ENCODE measurements at places on chromosomes 2 and 18.
A peak's percentile ranks its signal among the peaks of the same experiment; 100 is the strongest.

- no peak for DNase-seq
These were observed 71.1 kb downstream of the MGAT5 start for GRCh38 chr2:134324947-134325346.

DNA sequence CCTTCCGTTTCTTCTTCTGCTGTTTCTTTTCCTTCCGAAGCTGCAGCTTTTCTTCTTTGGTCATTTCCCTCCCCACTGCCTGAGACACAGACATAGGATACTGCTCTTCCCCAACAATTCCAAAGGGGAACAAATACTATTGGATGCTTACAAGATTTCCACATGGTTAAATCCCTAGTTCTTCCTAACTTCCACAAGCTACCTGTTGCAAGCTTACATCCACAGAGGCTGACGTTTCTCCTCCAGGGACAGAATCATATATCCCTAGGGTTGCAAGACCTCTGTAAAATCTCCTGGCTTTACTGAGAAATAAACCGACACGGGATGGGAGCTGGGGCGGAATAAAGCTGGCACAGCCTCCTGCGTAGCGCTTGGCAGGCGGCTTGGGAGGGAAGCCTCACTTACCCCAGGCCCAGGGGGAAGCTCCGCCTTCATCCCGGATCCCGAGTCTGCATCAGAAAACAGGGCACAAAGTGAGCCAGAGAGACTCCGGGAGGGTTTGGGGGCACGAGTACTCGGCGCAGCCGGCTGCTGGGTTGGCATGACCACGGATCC is 590 bp downstream of the EIF2B4 start:
- no peak for DNase-seq

DNA sequence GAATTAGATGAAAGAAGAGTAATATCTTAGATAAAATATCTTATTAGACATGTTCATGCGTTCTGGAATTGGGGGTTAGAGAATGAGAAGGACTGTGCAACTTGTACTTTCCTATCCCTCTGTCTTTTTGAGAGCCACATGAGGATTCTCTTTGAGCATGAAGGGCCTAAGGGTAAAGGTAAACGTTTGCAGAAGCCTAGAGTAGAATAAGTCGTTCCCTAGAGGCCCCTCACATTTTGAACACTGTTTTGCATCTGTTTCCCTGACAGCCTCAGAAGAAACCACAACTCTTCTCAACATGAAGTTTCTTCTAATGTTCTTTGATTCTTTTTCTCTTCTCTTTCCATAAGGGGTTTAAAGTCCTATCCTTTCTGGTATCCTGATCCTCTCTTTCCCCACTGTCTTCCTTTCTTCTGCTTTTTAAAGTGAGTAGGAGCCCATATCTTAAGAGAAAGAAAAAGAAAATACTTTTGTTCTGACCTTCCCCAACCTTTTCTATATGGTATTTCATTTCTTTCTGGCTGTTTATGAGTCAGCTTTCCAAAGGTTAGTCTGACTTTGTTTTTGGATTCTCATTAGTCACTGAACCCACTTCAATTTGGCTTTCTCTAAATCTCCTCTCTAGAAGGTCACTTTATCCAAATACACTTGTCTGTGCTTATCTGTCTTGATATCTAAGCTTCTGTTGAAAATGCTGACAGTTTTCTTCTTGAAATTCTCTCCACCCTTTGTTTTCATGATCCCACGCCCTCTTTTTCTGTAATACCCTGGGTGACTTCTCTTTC is 34.8 kb downstream of the PPP1R1C start:
- DNase-seq: no peak

DNA sequence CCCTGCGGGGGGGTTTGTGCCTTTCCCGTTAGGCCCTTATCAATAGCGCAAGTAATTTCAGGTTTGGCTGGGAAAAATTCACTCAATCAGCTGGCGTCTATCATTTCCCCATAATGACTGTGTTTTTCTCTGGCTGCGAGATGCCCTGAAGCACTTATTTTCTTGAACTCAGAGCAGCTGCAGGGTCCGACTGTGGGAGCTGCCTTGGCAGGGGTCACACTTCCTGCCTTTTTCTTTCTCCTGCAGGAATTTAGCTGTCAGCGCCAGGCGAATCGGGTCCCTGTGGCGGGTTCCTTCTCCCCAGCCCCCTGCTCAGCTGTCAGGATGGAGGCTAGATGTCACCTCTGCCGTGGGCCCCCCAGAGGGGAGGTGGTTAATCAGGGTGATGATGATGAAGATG is 81.3 kb upstream of the HPCAL1 start:
- no peak for DNase-seq

- no peak for DNase-seq
These were observed 5.0 kb downstream of the CNDP1 start for GRCh38 chr18:74539289-74539688.

DNA sequence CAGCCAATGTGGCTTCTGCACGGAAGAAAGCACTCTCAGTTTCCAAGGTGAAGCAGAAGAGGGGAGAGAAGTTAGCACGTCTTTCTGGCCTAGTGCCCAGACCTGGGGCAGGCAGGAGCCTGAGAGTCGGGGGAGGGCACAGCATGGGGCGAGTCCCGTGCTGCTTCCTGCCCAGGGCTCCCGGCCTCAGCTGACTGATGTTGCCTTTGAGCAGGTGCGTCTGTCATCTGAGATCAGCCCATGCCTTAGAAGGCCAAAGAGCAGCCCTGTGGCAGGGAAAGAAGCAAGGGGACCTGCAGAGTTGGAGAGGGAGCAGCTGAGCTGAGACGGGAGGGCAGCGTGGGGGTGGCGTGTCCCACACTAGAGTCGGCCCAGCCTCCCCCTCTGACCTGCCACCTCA is 3.3 kb downstream of the KCNIP3 start:
- peak; percentile 14 for DNase-seq

DNA sequence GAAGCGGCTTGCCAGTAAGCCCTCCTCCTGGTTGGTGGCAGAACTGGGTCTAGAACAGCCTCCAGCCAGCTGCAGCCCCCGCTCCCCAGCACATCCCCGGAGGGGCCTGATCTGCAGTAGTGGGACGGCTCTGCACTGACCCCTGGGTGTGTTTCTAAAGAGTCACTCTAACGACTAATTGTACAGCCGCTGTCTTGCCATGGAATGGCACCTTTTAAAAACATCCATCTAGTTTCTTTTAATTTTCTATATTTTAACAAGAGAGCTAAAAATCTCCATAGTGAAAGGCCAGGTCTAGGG is 82.0 kb downstream of the MTCL1 start:
- no peak for DNase-seq

DNA sequence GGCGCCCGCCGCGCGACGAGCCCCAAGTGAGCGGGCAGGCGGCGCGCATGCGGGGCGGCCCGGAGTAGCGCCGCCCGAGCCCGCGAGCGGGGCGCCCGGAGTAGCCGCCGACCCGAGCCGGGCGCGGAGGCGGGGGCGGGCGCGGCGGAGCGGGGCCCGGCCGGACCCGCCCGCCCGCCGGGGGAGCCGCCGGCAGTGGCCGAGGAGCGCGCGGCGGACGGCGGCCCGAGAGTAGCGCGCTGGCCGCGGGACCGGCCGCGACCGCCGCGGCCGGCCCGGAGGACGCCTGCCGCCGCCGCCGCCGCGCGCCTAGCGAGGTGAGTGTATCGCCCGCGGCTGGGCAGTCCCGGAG is at the start of gene GALNT1:
Gene GALNT1, plus strand, starts transcription at position 195 of the 352 bp plus-strand sequence. CDS start 72,923 bp downstream, outside the sequence.
- DNase-seq: no peak

GRCh38 chr2:118968961-118969733 is 27.2 kb downstream of the MARCO start:
- DNase-seq: no peak

DNA sequence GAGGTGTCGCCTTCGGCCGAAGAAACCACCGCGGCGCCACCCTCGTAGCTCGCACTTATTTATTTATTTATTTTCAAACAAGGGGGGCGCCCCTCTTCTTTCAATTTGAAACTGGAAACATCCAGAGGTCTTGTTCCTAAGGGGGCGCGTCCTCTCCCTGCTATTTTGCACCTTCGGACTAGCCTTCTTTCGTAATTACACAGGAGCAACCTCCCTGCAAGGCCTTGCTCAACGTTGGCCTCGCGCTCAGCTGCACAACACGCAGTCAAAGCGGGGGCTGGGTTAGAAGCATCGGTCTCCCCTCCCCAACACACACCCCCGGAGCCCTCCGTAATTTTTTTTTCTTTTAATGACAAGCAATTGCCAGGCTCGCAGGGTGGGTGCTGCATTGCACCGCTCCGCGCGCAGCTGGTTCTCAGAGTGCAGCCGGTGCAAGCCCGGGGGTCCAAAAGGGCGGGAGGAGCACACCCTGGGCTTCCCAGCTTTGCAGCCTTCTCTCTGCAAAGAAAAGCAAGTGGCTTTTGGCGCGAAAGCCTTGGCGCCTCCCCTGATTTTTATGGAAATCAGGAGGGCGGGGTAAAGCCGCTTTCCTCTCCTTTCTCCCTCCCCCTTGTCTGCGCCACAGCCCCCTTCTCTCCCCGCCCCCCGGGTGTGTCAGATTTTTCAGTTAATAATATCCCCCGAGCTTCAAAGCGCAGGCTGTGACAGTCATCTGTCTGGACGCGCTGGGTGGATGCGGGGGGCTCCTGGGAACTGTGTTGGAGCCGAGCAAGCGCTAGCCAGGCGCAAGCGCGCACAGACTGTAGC is at the start of gene MYCN:
Gene MYCN, plus strand, starts transcription at position 697 of the 807 bp plus-strand sequence. CDS start 1,515 bp downstream, outside the sequence.
- DNase-seq: peak; percentile 78

GRCh38 chr2:2520401-2520811 is 189.3 kb upstream of the MYT1L start:
- DNase-seq: no peak

DNA sequence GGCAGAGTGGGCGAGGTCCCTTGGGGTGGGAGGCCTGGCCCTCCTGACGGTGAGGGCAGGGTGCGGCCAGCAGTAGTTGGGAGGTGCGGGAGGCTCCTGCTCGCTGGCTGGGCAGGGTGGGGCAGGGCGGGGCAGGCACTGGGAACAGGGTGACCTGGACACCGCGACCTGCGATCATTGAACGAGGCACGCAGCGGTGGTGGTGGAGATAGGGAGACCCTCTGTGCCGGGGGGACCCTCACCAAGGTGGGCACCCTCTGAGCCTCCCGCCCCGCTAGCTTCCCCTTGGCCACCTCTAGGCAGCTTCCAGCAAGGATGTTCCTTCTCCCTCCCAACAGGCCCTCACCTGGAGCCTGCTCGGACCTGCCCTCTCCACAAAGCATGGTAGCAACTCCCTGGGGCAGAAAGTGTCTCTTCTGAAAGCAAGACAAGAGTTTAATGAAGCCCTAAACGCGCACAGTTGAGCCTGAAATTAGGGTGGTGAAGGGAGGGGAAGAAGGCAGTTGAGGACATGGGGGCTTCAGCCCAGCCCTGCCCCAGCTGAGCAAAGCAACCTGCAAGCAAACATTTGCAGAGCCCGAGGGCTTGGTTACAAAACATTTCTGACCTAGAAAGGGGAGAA is 15.4 kb upstream of the FOSL2 start:
- no peak for DNase-seq

DNA sequence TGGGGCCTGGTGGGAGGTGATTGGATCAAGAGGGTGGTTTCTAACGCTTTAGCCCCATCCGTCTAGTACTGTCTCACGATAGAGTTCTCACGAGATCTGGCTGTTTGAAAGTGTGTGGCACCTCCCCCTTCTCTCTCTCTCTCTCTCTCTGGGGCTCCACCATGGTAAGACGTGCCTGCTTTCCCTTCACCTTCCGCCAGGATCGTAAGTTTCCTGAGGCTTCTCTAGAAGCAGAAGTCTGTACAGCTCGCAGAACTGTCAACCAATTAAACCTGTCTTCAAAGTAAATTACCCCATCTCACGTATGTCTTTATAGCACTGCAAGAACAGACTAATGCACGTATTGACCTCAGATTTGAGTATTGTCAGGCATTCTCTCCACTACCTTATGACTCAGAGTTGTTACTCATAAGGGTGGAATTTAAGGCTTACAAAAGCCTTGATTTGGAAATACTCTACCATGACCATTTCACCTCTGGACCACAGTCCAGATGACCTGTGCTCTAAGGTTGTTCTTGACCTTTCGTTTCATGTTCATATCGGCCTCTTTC is 99.5 kb upstream of the AGAP1 start:
- no peak for DNase-seq

DNA sequence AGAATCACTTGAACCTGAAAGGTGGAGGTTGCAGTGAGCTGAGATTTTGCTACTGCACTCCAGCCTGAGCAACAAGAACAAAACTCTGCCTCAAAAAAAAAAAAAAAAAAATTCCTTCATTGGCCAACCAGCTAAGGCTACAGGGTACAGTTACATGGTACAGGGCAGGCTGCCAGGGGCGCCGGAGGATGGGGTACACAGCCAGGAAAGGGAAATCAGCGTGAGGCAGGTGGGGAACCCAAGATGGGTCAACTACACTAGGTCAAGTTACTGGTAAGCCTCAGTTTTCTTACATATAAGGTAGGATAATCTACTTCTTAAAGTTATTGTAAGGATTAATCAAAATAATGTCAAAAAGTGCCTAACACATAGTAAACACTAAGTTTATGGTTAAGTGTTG is 142.6 kb upstream of the MSH6 start:
- no peak for DNase-seq

- DNase-seq: no peak
These were observed 280.3 kb upstream of the SKOR2 start for GRCh38 chr18:47531717-47532116.

- DNase-seq: no peak
These were observed 1.3 kb downstream of the TMEM17 start for GRCh38 chr2:62504657-62505056.

DNA sequence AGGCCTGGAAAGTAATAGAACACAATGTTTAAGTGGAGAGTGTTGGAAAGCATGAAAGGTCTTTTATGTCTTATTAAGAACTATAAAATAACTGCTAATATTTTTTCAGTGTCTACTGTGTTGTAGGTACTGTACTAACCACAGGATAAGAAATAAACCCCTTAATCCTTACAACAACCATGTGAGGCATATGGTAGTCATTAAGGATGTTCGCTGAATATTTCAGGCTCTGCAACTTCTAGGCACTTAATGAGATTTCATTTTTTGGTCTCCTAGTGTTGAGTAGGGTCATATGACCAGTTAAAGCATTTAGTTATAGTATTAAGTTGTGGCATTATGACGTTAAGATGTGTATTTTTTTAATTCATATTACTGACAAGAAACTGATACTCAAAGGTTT is 346.6 kb upstream of the KCNH7 start:
- DNase-seq: no peak

DNA sequence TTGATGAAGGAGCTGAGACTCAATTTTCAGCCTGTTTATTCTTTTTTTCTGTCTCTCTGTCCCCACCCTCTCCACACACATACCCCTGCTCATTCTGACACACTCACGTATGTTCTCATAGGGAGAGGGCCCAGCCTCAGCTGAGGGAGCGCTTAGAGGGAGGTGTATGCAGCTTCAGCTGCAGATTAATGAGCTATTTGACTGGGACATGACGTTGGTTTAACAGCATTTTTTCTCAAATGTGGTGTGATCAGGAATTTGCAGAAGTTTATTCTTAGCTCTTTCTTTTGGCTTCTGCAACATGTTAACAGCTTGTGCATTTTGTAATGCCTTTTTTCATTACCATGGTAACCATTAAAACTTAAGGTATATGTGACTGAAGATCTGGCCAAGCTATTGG is 1547.1 kb upstream of the PIK3C3 start:
- DNase-seq: no peak

- DNase-seq: no peak
These were observed 290.5 kb upstream of the HS6ST1 start for GRCh38 chr2:128608921-128609880.

- DNase-seq: no peak
These were observed 42.3 kb upstream of the FAM136A start for GRCh38 chr2:70344195-70344594.

GRCh38 chr18:55925772-55926171 is 337.8 kb upstream of the TCF4 start:
- DNase-seq: no peak

Data from urinary bladder (tissue), 4 donors.